Brain (organoid and tissue), 16 donors: ENCODE measurements at places on chromosomes 4 and X. TPM values are rescaled to one million over a fixed set of nuclear protein-coding genes. Genes with fewer than 3 reads are reported as not detected.
A peak's percentile ranks its signal among the peaks of the same experiment; 100 is the strongest.

DNA sequence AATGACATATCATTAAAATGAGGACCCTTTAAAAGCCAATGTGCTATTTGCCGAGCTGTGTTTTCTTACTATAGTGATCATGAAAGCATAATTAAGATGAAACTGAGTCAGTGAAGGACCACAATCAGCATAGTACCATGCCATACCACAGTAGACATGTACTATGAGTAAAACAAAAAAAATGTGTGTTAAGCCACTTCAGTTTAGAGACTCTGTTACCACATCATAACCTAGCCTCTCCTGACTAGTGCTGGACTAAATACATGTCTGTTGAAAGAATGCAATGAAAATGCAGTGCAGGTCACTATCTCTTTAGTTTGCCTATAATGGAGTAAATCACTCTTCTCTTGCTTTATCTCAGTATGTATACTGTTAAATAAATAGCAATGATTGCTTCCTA is 12.3 kb upstream of the DDX53 start:
- no peak for DNase-seq

- DNase-seq: peak; percentile 69
Measured at GRCh38 chrX:20742106-20742505, 475.4 kb upstream of the RPS6KA3 start.

- no peak for DNase-seq
Measured at GRCh38 chrX:64334467-64334866, 60.8 kb downstream of the MTMR8 start.

CNKSR2 gene
- 9.9 TPM for polyA plus RNA-seq

VBP1 gene
- polyA plus RNA-seq: 41.3 TPM

- DNase-seq: peak; percentile 22
Measured at GRCh38 chr4:48439988-48440387, 43.2 kb upstream of the SLC10A4 start.

DNA sequence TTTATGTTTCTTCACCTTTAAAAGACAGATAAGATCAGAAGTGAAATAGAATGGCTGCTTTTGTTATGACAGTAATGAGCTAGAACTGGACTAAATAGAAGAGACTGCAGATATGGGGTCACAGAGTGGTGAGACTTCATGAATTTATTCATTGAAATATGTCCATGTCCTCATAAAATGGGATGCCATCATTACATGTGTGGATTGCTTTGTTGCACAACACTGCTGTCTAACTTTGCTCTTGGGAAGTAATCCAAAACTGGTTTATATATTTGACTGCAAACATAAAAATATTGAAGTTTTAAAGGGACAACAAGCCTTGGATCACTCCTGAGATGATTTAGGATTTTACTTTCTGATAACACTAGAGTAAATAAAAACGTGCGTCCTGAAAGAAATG is 209.2 kb upstream of the FAT4 start:
- no peak for DNase-seq

DNA sequence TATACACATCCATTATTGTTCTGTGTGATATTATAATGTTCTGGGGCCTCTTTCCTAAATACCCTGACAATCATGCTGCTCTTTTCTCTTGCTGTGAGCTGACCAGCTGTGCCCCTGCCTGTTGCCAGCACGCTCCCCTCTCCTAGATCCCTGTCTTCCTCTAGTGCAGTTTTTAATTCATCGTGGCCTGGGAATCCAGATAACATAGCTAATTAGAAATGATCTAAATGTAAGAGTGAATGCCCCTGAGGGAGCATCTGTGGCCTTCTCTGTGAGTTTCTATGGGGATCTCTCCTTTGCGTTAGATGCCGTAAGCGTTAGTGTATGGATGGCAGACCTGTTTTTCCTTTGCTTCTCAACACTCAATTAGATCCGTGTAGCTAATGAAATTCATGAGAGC is 434.3 kb downstream of the SPRY1 start:
- DNase-seq: peak; percentile 86
